Activated naive CD4-positive, alpha-beta T cell treated with anti-CD3 and anti-CD28 coated beads for 36 hours (primary cell): ENCODE measurements at places on chromosomes 2 and 18.

DNA sequence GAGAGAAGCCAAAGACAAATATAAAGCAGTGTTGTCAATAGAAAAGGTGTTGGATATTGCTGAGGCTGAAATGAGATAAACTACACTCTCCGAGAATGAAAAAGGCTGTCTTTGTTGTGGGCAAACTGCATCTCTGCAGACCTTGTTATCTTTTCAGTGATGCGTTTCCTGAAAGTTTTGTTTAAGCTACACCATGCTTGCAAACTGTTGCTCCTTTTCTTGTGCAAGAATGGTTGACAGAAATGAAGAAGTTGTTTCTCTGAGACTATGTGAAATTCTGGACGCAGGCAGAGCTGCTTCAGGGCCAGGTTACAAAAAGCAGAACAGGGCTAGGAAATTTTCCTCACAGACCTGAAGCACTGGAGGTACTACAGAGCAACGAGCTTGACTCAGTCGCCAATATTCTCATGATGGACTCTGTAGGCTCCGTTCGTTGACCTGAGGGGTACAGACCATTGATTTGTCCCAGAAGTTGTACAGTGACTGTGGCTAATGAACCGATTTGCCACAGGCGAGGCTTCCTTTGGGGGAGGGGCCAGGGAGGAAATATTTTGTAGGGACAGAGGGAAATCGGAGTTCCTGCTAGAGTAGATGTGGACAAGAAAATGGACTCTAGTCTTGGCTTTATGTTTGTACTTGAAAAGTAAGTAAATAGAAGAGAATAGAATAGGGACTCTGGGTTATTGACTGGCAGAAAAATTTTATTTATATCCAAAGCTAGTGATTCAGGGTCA, 3.5 kb upstream of the ATL2 start:
- no peaks in the 10 kb centered on the region for H3K27me3 ChIP-seq
- H3K36me3 ChIP-seq = no peaks in the 10 kb centered on the region
- H3K27ac ChIP-seq = no peak overlapping the region
- H3K4me1 ChIP-seq = peaks cover 27% of the 10 kb centered on the region
- no peak overlapping the region for H3K4me3 ChIP-seq

- H3K27me3 ChIP-seq = no peaks in the 10 kb centered on the region
- peak; percentile 69 for DNase-seq
These were observed at the start of gene INPP4A for GRCh38 chr2:98444436-98445176. Gene INPP4A, plus strand, starts transcription at chr2:98444858. Its CDS starts 75,191 bp downstream, at chr2:98520049.

GRCh38 chr18:58541789-58542425, 87.0 kb downstream of the ALPK2 start:
- no peak overlapping the region for H3K4me3 ChIP-seq
- H3K27me3 ChIP-seq = no peaks in the 10 kb centered on the region
- peaks cover 83% of the 10 kb centered on the region for H3K4me1 ChIP-seq
- no peaks in the 10 kb centered on the region for H3K36me3 ChIP-seq

DNA sequence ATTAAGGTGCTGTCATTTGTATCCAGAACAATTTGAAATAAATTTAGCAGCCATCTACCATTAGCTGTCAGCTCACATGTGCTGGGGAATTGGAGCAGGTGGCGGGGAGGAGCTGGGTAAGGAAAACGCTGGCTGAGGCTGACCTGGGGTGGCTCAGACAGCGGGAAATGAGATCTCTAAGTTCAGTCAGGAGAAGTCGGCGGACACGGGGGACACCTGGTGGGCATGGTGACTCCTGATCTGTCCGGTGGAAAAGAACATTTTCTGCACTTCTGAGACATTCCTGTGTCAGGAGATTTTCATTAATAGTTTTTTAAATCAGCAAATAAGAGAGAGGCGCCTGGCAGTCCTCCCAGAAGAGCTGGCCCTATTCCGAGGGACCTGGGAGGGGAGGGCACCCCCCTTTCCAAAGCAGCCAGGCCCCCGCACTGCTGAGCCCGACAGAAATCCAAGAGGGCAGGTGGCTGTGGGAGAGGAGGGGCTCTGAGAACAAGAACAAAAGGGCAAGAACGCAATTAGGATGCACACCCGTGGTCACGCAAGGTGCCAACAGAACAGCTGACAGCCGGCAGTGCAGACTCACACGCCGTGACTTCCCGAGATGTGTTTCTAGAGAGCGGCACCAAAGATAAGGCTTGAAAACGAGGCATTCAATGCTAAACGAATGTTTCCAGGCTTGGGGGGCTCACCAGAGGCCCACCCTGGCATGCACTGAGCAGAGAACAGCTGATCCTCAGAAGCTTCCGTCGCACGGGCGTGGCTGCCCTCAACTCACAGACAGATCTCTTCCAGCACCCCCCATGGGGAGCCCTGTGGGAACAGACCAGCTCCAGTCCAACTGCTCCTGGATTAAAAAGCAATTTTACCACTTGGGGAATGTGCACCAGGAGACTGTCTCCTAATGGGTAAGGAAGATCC, 26.4 kb downstream of the SLC66A2 start:
- no peaks in the 10 kb centered on the region for H3K4me1 ChIP-seq
- H3K27me3 ChIP-seq = no peaks in the 10 kb centered on the region
- no peak for DNase-seq

DNA sequence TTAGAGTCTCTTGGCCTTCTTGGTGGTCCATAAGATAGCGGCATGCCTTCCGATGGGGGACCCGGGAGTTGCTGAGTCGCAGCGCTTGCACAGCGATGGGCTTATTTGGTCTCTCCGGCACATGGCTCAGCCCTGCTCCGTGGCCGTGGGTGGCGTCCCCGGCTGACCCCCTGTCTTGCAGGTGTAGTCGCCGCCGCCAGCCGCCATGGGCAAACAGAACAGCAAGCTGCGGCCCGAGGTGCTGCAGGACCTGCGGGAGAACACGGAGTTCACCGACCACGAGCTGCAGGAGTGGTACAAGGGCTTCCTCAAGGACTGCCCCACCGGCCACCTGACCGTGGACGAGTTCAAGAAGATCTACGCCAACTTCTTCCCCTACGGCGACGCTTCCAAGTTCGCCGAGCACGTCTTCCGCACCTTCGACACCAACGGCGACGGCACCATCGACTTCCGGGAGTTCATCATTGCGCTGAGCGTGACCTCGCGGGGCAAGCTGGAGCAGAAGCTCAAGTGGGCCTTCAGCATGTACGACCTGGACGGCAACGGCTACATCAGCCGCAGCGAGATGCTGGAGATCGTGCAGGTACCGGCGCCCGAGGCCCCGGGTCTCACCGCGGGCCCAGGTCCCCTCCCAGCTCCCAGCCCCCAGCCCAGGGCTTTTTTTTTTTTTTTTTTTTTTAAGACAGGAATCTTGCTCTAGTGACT, 28.4 kb downstream of the ODC1 start:
- no peaks in the 10 kb centered on the region for H3K4me1 ChIP-seq
- no peak overlapping the region for H3K27ac ChIP-seq
- H3K36me3 ChIP-seq = peaks cover 12% of the 10 kb centered on the region
- DNase-seq = no peak
- no peak overlapping the region for H3K4me3 ChIP-seq

DNA sequence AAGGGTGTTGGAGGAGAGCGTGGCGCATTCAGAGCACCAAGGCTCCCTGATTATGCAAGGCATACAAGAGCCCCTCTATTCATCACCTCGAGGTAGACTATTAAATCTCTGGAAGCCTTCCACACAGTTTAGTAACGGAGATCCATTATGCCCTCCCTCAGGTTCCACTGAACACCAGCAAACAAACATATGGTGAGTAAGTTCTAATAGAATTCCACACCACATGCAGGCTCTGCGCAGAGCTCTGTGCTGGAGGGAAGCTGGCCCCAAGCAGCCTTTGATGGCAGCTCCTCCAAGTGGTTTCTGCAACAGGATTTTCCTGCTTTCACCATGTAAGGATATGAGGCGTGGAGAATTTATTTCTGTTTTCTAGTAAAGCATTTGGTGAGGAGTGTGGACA, 238.6 kb downstream of the C1D start:
- H3K36me3 ChIP-seq = no peaks in the 10 kb centered on the region
- no peak overlapping the region for H3K4me3 ChIP-seq
- H3K4me1 ChIP-seq = no peaks in the 10 kb centered on the region
- H3K27me3 ChIP-seq = peaks cover 3% of the 10 kb centered on the region
- DNase-seq = no peak
- H3K27ac ChIP-seq = no peak overlapping the region

- no peaks in the 10 kb centered on the region for H3K27me3 ChIP-seq
- no peak overlapping the region for H3K4me3 ChIP-seq
These were observed 47.4 kb upstream of the CDCA7 start for GRCh38 chr2:173307293-173307692.

- H3K27me3 ChIP-seq = peaks cover 3% of the 10 kb centered on the region
- no peak for DNase-seq
- no peaks in the 10 kb centered on the region for H3K36me3 ChIP-seq
- no peak overlapping the region for H3K27ac ChIP-seq
- H3K4me3 ChIP-seq = no peak overlapping the region
- no peaks in the 10 kb centered on the region for H3K4me1 ChIP-seq
These were observed 825.8 kb upstream of the FANCL start for GRCh38 chr2:59066787-59067399.

- H3K36me3 ChIP-seq = no peaks in the 10 kb centered on the region
- H3K27ac ChIP-seq = no peak overlapping the region
- no peak overlapping the region for H3K4me3 ChIP-seq
- H3K27me3 ChIP-seq = no peaks in the 10 kb centered on the region
These were observed 47.7 kb upstream of the WDR75 start for GRCh38 chr2:189393440-189394111.

GRCh38 chr2:127637725-127638252, 8.2 kb upstream of the GPR17 start:
- H3K27me3 ChIP-seq = no peaks in the 10 kb centered on the region
- H3K36me3 ChIP-seq = peaks cover 3% of the 10 kb centered on the region
- peaks cover 73% of the 10 kb centered on the region for H3K4me1 ChIP-seq
- H3K4me3 ChIP-seq = no peak overlapping the region
- H3K27ac ChIP-seq = peak overlapping the region; percentile 83

DNA sequence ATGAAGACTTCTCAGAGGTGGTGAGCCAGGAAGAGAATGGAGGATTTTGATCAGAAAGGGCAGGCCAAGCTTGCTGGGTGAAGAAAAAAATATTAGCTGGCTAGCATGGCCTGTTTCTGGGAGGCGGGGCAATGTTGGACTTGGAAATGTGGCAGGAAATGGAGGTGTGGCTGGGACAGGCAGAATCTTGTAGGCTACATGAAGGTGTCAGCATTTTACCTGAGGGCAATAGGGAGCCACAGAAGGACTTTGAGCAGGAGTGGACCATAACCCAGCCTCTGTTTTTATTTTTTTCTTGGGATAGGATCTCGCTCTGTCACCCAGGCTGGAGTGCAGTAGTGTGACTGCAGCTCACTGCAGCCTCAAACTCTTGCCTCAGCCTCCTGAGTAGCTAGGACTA, 31.7 kb downstream of the EMX1 start:
- no peak for DNase-seq
- H3K4me1 ChIP-seq = peaks cover 4% of the 10 kb centered on the region
- H3K27ac ChIP-seq = no peak overlapping the region
- no peaks in the 10 kb centered on the region for H3K36me3 ChIP-seq

DNA sequence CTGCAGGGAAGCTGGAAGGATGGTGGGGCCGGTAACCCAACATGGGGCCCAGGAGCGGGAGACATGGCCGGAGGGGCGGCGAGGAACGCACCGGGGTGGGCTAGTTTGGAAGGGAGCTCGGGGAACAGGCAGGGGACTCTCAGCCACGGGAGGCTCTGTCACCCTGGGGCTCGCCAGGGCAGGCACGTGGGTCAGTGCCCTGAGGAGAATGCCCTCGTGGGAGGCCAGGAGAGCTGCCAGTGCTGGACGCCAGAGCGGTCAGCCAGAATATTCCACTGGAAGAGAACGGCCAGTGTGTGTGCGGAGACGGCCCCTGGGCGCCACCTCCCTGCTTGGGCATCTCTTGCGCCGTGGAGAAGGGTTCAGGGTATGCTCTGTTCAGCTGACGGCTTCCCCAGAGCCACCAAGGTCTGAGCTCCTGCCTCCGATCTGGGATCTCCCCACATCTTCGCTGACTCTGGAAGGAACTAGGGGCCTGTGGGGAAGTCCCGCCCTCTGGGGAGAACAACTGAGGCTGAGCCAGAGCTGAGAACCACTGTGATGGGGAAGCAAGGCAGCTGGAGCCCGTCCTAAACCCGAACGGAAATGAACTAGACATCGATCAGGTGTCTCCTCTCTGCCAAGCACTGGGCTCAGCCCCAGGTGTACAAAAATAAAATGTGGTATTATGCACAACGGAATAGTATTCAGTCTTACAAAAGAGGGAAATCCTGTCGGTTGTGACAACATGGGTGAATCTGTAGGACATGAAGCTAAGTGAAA, 49.3 kb downstream of the TNP1 start:
- H3K36me3 ChIP-seq = no peaks in the 10 kb centered on the region
- no peaks in the 10 kb centered on the region for H3K27me3 ChIP-seq
- H3K4me3 ChIP-seq = no peak overlapping the region

DNA sequence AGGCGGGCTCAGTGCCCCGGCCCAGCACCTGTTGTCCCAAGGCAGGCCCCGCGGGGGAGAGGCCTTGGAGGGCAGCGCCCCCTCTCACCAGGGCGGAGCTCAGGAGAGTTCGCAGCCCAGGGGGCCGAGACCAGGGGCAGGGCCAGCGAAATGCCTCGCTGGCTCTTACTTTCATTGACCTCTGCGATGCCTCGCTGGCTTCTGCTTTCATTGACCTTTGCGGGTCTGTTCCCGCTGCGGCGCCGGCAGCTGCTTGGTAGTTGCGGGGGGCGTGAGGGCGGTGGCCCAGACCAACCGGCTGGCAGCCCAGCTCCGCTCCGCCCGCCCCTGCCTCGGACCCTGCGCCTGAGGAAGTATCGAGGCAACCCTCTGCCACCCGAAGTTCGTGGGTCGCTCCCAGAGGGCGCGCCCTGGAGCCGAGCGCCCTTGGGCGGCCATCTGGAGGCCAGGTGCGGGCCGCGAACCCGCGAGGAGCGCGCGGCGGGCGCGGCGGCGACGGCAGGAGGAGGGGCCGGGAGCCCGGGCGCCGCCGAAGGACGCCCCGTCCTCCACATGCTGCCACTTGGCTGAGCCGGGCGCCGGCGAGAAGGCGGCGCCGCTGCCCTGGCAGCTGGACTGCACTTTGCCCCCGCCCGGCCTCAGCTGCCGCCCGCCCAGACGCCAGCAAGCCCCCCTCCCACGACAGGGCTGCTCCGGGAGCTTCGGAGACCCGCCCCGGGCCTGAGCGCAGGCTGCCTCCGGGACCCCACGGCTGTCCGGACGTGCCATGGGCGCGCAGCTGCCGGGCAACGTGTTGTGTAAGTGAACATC, 118.0 kb upstream of the MSTN start:
- no peak overlapping the region for H3K27ac ChIP-seq
- H3K4me1 ChIP-seq = peaks cover 7% of the 10 kb centered on the region
- peak overlapping the region; percentile 42 for H3K4me3 ChIP-seq
- peak; percentile 29 for DNase-seq
- H3K27me3 ChIP-seq = peaks cover 24% of the 10 kb centered on the region
- no peaks in the 10 kb centered on the region for H3K36me3 ChIP-seq
